Neural crest cell (in vitro differentiated cells): ENCODE measurements at places on chromosomes 5 and 9. TPM values are rescaled to one million over a fixed set of nuclear protein-coding genes. Genes with fewer than 3 reads are reported as not detected.

ROPN1L gene
- total RNA-seq, result 0.68 and 1.0 TPM in 2 replicates

PPP3R2 gene
- not detected in 2 replicates for total RNA-seq

ANKRD34B gene
- 0.05 TPM in 1 of 2 replicates, not detected in the other for total RNA-seq

ADRA1B gene
- 0.19 and 0.32 TPM in 2 replicates for total RNA-seq

LOX gene
- total RNA-seq, result 1.2 and 1.4 TPM in 2 replicates

SPATA31A7 gene
- not detected in 2 replicates for total RNA-seq

TPRN gene
- total RNA-seq, result 22.0 and 25.1 TPM in 2 replicates

FSTL4 gene
- total RNA-seq, result 1.6 and 2.0 TPM in 2 replicates

CERCAM gene
- total RNA-seq, result 49.7 and 56.4 TPM in 2 replicates

ADCY2 gene
- total RNA-seq, result 2.1 and 3.5 TPM in 2 replicates

PCDH12 gene
- 0.25 and 0.61 TPM in 2 replicates for total RNA-seq

SH3PXD2B gene
- total RNA-seq, result 86.1 and 89.1 TPM in 2 replicates

RECK gene
- 9.4 and 9.5 TPM in 2 replicates for total RNA-seq
